Testis (tissue), 5 donors: ENCODE measurements at places on chromosomes 5 and 9. TPM values are rescaled to one million over a fixed set of nuclear protein-coding genes. Genes with fewer than 3 reads are reported as not detected.

GRCh38 chr9:111842313-111842712 is 47.6 kb upstream of the SHOC1 start:
- H3K27ac ChIP-seq = no peak overlapping the region
- H3K36me3 ChIP-seq = no peaks in the 10 kb centered on the region
- no peak overlapping the region for H3K4me3 ChIP-seq

DNA sequence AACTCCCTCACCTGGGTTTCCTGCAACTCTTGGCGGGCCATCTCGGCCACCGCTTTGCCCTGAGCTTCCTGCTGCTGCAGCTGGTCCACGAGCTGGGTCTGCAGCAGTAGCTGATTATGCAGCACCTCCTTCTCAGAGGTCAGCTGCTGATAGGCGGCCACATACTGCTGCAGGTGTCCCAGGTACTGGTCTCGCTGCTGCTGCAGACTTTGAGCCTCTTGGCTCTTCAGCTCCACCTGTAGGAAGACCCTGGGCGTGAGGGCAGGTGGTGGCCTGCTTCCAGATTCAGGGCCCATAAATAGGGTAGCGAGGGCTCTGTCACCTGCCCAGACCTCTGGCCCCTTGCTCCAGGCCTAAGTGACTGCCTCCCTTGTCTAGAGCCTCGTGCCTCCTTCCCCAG is 16.7 kb downstream of the GOLGA2 start:
- no peak overlapping the region for H3K4me3 ChIP-seq
- H3K27me3 ChIP-seq = no peaks in the 10 kb centered on the region
- H3K27ac ChIP-seq = no peak overlapping the region
- H3K4me1 ChIP-seq = no peaks in the 10 kb centered on the region
- H3K36me3 ChIP-seq = peaks cover 5% of the 10 kb centered on the region
- no peak for DNase-seq

DNA sequence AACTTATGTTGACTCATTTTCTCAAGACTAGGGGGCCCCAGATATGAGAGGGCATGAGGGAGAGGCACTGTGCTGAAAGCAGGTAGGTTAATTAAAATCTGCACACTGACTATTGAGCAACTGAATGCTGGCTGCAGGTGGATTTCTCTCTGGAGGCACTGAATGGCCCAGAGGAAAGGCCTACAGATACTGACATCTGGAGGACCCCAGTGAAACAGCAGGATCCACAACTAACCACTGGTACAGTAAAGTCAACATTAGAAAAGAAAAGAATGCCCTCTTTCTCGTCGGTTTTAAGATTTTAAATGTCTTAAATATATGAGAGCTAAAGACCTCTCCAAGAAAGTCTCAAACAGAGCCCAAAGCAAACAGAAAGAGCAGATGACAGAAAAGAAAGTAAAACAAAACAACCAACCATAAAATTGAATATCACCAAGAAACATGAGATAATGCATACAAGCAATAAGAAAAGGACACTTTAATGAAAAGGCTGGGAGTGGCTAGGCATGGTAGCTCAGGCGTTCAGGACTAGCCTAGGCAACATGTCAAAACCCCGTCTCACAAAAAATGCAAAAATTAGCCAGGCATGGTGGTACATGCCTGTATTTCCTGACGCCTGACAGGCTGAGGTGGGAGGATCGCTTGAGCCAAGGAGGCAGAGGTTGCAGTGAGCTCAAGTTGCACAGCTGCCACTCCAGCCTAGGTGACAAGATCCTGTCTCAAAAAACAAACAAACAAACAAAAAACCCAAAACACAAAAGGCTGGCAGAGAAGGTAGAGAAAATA is 43.3 kb downstream of the PUM3 start:
- H3K27ac ChIP-seq = no peak overlapping the region
- H3K27me3 ChIP-seq = no peaks in the 10 kb centered on the region
- peak; percentile 34 for DNase-seq
- H3K36me3 ChIP-seq = no peaks in the 10 kb centered on the region

DNA sequence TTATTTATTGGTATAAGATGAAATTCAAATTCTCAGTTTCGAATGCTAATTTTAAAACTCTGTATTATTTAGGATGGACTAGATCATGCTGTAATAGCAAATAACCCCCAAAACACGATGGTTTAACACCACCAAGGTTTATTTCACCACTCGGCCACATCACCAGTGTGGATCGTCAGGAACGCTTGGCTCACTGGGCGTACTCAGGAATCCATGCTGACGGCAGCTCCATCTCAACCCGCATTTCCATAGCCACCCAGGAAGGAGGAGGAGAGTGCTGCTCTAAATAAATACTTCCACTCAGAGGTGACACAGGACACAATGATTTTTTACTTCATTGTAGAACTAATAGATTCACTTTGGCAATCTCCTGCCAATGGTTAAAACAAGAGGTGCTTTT is 347.4 kb downstream of the SH3GL2 start:
- H3K4me3 ChIP-seq = no peak overlapping the region
- H3K27me3 ChIP-seq = no peaks in the 10 kb centered on the region

GRCh38 chr5:126115059-126115629 is 308.1 kb upstream of the GRAMD2B start:
- no peak for DNase-seq
- no peak overlapping the region for H3K4me3 ChIP-seq
- no peaks in the 10 kb centered on the region for H3K36me3 ChIP-seq
- no peaks in the 10 kb centered on the region for H3K27me3 ChIP-seq
- H3K4me1 ChIP-seq = no peaks in the 10 kb centered on the region

GRCh38 chr5:50923768-50924494 is 257.5 kb downstream of the PARP8 start:
- H3K27ac ChIP-seq = no peak overlapping the region
- H3K4me1 ChIP-seq = no peaks in the 10 kb centered on the region
- no peaks in the 10 kb centered on the region for H3K36me3 ChIP-seq
- DNase-seq = no peak
- H3K4me3 ChIP-seq = peak overlapping the region; percentile 9

DNA sequence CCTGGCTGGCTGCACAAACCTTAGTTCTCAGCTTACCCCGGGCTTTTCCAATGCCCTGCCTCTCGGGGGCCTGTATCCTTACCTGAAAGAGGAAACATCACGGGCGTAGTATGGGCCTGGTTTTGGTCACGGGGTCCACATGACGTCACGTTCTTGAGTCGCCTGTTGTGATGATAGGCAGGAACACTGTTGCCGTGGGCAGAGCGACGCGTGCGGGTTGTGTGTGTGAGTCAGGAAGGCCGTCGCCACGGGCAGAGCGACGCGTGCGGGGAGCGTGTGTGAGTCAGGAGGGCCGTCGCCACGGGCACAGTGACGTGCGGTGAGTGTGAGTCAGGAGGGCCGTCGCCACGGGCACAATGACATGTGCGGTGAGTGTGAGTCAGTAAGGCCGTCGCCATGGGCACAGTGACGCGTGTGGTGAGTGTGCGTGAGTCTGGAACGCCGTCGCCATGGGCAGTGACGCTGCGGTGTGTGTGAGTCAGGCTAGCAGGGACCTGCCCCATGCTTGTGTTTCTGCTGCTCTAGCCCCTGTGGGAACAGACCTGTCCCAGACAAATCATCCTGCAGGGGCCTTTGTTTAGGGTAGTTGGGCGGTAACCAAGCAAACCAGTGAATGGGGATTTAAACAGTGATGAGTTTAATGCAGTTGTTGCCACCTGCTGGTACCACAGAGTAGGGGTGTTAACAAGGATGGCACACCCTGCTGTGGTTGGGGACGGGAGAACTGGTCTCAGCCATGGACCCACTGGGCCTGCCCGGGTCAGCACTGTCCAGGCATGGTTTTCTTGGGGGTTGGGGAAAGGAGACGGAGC is 19.8 kb downstream of the TRIP13 start:
- H3K4me1 ChIP-seq = peaks cover 5% of the 10 kb centered on the region
- no peaks in the 10 kb centered on the region for H3K27me3 ChIP-seq
- no peak overlapping the region for H3K4me3 ChIP-seq
- no peak for DNase-seq
- H3K36me3 ChIP-seq = no peaks in the 10 kb centered on the region

Gene CEL
- 2.6 TPM for total RNA-seq

Gene NOXA1
- 4.6 TPM for total RNA-seq

Gene EPB41L4B
- total RNA-seq = 14.3 TPM

Gene TNFSF8
- total RNA-seq = 0.63 TPM

Gene VAV2
- total RNA-seq = 12.2 TPM
